Fibroblast of upper back skin (primary cell): ENCODE measurements at places on chromosomes 7 and 10.
A peak's percentile ranks its signal among the peaks of the same experiment; 100 is the strongest.

GRCh38 chr10:33632432-33632831 lies 298.0 kb upstream of the NRP1 start:
- DNase-seq, result no peak

- no peak for DNase-seq
These were observed 57.7 kb downstream of the STEAP1B start for GRCh38 chr7:22442187-22442881.

DNA sequence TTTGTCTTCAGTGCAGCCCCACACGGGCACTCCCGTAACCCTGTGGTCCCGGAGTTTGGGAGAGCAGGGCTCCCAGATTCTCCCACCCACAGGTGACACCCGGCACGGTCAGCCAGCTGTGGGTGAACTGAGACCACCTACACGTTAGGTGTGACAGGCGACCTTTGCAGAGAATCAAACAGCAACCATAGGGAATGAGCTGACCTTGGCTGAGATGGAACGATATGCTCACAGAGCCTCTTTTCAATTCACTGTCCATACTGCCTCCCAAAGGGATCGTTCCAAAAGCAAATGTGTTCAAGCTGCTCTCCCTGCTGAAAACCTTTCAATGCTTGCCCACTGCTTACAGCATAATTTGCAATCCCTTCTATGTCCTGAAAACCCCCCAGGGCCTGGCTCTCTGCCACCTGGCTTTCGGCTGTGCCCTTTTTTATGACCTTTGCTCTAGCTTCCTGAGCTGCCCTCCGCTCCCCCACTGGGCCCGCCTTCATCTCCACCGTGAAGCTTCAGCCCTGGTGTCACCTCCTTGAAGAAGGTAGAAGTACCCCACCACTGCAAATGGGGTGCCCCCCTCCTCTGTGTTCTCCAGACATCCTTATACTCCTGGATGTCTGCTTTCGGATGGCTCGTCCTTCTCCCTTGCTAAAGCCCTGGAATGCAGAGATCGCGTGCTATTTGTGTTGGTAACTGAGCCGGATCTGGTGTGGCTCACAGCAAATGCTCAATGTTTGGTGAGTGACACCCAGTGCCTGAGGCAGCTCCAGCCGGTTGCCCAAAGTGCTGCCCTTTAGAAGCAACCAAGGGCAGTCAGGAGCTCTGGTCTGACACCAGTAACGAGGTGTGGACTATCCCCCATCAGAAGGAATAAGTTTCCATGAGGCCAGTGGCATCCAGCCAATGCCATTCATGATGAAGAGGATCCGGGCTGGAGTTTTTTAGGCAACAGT lies 90.4 kb downstream of the KIAA1549 start:
- DNase-seq, result peak; percentile 80

DNA sequence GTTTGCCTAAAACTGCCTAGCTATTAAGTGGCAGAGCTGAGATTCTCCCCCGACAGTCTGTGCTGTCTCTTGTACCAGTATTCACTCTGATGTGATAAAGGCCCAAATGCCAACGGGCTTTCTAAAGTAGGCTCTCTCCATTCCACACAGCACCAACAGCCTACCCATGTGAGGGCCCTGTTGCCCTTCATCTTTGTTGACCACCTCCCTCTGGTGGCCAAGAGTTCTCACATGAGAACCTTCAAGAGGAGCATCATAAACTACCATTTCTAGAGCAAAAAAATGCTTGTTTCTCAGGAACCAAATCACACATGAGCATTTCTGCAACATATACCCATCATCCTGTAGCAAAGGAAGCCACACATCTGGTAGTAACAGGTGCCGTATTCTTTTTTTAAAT lies 185.8 kb downstream of the GRM8 start:
- no peak for DNase-seq

DNA sequence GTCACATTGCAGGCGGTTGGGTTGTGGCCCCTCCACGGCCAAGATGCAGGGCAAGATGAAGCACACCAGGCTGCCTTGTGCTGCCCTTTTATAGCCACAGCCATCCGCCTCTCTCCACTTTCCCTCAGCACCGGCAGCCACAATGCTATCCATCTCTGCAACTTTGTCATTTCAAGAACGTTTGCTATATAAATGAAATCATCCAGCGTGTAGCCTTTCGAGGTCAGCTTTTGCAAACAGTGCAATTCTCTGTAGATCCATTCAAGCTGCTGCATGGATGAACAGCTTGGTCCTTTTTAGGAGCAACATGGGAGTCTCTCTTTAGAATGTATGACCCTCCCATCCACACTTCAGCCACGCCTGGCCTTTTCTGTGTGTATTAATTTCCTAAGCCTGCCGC lies 6.4 kb upstream of the IL15RA start:
- no peak for DNase-seq

DNA sequence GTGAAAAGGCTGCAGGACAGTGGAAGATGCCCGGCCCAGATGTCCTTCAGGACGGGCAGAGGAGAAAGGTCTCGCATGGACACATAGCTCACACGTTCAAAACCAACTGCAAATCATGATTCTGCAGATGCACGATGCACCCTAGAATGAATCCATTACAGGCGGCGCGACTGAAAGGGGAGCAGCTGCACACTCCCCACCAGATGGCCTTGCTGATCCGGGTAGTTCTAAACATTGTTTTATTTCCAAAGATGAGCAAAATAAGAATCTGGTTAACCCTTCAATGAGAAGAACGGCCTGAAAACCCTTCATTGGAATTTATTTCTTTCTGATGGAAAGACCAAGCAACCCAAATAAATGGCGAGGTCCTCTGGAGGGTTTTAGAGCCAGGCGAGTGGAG lies 33.8 kb downstream of the CHST15 start:
- no peak for DNase-seq

DNA sequence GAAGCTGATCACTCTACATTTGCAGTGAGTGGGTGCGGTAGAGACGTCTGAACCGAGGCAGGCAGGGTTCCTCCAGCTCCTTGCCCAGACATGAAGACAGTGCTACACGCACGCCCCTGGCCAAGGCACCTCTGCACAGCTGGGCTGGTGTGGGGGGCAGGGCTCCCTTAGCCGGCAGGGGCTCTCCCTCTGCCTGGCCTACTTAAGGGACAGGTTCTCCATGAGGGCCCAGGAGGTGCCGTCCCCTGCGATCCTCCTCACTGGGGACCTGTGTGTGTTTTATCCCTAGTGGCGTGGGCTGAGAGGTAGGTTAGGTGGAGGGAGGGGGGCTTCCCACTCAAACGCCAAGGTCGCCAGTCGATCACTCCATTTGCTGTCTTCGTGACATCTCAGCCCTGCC lies 35.3 kb downstream of the IL15RA start:
- DNase-seq, result no peak

GRCh38 chr7:41592794-41593193 lies 110.1 kb downstream of the INHBA start:
- no peak for DNase-seq

GRCh38 chr10:15223174-15223573 lies 54.7 kb upstream of the NMT2 start:
- DNase-seq, result peak; percentile 86

DNA sequence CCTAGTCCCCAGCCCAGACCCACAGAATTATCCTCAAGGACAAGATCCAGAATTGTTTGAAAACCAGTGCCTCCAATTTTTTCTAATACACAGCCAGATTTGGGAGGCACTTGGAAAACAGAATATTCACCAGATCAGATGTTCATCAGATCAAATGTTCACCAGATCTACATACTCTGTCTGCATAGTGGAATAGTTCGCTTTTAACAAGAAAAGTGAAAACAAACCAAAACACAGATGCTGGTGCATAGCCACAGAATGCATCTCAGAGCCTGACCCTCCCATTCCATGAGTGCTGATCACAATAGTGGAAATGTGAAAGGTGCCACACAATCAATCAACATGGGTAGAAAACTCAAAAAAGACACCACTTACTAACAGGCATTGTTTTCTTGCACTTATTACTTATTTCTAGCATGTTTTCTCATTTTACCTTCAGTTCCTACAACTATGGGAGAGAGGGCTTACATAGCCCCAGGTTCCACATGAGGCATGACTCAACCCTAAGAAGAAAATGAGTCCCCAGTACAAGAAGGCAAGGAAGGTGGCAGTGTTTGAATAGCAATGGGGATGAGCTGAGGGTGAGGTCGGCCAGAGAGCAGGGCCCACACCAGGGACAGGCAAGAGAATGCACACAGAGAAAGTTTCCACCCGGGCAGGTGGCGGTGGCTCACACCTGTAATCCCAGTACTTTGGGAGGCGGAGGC lies 432.7 kb upstream of the NFE2L3 start:
- DNase-seq, result no peak
